ENCODE measurements at places on chromosomes 2 and 18.
A peak's percentile ranks its signal among the peaks of the same experiment; 100 is the strongest.

GRCh38 chr2:227783404-227784138, 30.1 kb upstream of the CCL20 start:
- no peak for DNase-seq

DNA sequence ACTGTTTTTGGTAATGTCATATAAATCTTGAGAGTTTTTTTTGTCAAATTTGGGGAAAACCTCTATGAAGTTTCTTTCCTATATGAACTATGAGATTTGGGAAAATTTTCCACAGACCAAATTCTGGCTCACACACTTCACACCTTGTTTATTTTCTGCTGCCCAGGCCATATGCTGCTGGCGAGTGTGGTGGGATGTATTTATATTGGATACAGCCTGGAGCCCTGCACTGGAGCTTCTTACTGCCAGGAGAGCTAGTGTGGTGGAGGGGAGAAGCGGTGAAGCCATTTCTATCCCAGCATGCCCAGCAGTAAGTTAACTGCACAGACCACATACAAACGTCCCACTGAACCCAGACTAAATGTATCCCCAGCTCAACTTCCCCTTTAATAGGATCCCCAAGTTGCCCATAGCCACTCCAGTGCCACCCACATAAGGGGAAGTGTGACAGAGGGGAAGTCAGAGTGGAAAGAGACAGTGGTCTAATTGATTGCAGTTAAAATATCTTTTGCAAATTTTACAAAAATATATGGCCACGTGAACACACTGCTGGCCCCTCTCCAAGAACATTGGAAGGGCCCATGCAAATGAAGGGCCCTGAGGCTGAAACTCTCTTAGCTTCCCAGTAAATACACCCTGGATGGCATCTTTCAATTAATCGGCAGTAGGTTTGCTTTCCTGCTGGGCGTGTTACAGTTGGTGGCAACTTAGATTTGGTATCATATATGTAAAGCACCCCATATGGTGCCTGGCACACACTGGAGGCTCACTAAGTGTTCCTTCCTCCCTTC, 146.6 kb upstream of the ITGA6 start:
- peak; percentile 64 for DNase-seq

DNA sequence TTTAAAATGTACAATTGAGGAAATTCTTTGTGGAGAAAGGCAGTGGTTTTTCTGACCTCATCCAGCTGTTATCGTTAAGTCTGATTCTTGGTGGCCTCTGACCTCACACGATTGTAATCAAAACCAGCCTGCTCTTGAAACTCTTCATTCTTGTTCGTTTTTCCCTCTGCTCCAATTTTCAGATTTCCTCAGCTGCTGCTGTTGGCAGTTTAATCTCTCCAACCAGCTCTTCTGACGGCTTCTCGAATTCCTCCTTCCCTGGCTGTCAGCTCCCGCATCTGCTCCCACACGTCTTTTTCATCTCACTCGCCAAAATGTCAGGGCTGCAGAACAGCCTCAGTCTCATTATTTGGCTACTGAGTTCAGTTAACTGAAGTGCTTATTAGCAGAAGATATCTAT, 136.1 kb downstream of the DCDC2C start:
- no peak for DNase-seq

GRCh38 chr2:176575237-176575744, 306.0 kb downstream of the MTX2 start:
- no peak for DNase-seq

DNA sequence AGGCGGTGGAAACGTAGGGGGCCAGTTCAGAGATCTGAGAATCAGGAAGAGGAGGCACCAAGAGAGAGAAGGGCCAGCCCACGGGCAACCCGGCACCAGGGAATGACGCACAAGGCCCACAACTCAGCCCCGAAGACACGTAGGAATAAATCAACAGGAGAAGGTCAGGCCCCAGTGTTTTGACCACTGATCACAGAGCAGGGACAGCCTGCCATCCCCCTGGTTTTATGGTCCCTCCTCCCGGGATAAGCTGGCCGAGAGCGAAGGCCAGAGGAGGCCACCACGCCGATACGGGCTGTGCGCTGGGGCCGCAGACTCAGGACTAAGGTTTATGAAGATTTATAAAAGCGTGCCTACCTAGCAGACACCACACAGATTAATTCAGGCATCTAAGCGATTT, 341.4 kb downstream of the ZNF516 start:
- DNase-seq: no peak

GRCh38 chr2:158138255-158138654, 36.6 kb downstream of the UPP2 start:
- no peak for DNase-seq

GRCh38 chr18:64017870-64018269, 48.0 kb downstream of the SERPINB8 start:
- no peak for DNase-seq

DNA sequence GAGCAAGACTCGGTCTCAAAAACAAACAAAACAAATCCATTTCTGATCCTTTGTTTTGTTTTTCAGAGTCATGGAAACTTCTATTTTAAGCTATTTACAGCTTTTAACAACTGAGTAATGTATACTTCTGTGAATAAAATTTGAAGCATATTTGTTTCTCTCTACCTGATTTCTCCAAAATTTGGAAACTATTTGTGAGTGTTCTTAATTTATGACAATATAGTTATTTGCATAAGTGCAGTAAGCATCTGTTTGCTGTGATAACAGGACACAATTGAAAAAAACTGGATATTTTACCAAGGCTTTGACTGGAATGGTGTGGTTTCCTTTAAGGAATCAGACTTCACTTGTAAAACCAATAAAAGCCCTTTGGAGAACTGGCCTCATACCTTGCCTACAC, 53.3 kb upstream of the GULP1 start:
- no peak for DNase-seq

DNA sequence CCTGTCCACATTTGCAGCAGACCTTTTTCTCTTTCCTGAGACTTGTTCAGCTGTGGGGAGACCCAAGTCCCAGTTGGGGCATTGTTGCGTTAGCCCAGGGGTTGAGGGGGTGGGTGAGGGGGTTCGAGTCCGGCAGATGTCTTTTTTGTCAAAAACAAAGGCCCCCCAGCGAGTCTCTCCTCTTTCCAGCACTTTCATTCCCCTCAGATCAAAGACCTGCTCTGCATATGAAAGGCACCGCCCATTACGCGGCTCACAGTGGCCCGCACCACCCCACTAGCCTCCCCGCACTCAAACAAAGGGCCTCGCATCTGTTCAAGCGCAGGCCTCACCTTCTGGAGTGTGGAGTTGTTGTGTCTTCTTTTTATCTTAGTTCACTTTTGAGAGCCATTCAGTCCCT, 25.2 kb downstream of the TRABD2A start:
- DNase-seq: peak; percentile 8

DNA sequence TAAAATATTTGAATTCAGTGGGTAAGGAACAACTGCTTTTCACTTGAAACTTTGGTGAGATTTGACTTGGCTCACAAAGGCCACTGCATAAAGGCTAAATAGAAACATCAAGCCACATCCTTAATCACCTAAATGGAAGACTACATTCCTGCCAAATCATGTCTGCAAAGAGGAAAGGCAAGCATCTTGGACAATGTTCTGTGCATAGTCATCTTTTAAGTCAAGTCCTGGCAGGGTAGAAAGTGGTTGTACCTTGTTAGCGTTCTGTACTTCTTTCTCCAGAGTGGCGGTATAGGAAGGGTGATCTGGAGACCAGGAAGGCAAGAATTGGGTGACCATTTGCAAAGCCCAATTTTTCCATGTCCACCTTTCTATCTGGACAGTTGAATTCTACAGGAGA, 121.4 kb upstream of the SLC14A2 start:
- no peak for DNase-seq

GRCh38 chr2:159960414-159960813, 102.0 kb downstream of the PLA2R1 start:
- DNase-seq: no peak

- DNase-seq: no peak
These were observed 211.9 kb downstream of the AGPS start for GRCh38 chr2:177604271-177605065.

DNA sequence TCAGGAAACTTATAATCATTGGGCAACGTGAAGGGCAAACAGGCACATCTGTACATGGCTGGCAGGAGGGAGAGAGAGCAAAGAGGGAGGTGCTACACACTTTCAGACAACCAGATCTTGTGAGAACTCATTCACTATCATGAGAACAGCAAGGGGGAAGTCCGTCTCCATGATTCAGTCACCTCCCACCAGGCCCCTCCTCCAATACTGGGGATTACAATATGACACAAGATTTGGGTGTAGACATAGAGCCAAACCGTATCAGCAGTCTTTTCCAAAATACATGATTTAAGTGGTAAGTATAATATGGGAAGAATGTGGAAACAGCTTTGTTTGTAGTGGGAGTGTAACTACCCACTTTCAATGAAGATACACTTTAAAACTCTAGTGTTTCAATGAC, 65.0 kb downstream of the EPB41L5 start:
- DNase-seq: no peak

DNA sequence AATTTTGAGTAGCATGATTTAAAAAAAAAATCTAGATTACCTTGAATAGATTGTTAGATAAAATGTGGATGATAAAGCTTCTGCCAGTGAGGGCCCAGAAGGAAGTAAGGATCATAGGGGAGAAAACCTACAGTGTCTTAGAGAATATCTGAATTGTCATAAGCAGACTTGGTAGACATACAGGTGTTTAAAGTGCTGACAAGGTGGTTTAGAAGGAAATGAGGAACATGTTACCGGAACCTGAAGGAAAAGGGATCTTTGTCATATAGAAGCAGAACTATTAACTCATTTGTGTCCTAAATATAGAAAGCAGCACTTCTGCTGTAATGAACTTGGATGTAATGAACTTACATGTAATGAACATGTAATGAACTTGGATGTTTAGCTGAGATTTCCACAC, 94.9 kb upstream of the TTC27 start:
- no peak for DNase-seq

GRCh38 chr2:46392561-46393346, 86.6 kb upstream of the TMEM247 start:
- no peak for DNase-seq

GRCh38 chr2:238995634-238996033, 147.7 kb downstream of the TWIST2 start:
- no peak for DNase-seq

DNA sequence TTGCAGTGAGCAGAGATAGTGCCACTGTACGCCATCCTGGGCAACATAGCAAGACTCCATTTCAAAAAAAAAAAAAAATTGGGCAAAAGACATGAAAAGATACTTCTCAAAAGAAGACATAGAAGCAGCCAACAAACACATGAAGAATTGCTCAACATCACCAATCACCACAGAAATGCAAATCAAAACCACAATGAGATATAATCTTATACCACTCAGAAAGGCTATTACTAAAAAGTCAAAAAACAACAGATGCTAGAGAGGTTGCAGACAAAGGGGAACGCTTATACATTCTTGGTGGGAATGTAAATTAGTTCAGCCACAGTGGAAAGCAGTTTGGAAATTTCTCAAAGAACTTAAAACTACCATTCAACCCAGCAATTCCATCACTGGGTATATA, 43.1 kb upstream of the CHAC2 start:
- DNase-seq: no peak

- DNase-seq: no peak
These were observed 19.6 kb downstream of the CAPN14 start for GRCh38 chr2:31197669-31198068.

- no peak for DNase-seq
These were observed 95.6 kb downstream of the TNFRSF11A start for GRCh38 chr18:62420513-62421209.

DNA sequence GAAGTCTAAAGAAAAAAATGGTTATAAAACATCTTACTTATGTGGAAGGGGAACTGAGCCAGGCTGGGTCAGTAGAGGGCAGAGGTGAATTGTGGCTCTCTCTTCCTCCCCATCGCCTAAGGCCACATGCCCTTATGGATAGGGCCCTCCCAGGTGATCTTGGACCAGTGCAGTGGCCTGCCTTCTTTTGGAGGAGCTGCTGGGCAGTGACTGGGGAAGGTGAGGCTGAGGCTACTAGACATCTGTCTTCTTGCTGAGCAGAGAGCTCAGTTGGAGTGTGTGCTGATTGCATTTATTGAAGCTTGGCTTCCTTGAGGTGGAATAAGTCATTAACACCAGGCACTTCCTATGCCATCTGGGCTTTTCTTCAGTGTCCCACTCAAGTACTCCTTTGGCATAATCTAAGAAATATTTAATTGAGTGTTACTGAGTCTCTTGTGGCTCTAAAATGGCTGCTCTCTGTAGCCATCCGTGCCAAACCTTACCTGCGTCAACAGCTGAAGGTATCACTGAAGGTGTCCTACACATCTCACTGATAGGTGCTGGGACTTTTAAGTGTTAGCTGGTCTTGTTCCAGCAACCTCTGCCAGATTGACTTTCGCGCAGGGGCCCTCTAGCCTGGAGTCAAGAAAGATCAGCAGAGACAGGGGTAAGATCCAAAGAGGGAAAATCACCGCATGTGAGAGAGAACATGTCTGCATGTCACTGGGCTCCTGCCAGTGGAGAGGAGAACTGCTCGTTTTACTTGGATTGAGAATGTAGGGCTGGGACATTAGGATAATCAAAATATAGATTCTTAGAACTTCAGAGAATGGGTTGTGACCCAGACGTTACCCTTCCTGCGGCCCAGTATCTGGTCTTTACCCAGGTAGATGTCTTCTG, 256.1 kb downstream of the LTBP1 start:
- DNase-seq: no peak

- DNase-seq: no peak
These were observed 11.1 kb downstream of the STAMBP start for GRCh38 chr2:73839653-73840411.

DNA sequence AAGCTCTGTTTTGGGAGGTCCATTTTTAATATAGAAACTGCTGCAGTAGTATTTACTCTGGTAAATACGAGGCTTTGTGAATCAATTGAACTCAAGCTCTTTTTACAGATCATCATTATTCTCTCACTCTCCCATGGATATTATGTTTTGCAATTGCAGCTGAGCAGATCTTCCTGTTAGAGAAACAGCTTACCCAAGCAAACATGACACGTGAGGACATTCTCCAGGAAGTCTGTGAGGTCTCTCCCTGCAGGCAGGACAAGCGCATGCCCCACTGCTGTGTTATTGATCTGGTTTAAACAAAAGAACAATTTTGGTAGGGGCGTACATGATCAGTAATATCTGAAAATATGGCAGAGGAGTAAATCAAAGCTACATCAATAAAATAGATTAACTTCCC, 72.1 kb downstream of the COL6A3 start:
- DNase-seq: no peak

Data from sciatic nerve (tissue), 2 donors.